ENCODE measurements at places on chromosomes 5 and 9. TPM values are rescaled to one million over a fixed set of nuclear protein-coding genes. Genes with fewer than 3 reads are reported as not detected.

DNA sequence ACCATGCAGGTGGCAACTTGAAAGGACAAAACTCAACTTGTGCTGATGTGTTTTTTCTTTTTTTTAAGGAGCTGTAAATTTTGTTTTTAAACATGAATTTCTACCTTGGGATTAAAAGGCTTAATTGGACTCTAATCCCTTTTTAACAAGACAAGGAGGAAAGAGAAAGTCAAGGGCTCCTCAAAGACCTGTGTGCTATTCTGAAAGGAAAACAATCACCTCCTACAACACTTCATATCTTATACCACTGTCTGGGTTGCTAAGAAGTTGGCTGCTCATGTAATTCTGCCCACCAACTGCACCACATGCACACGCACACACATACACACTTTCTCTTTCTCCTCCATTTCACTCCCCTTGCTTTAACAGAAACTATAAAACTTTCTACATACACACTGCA is 78.6 kb downstream of the SH3RF2 start:
- no peak overlapping the region for H3K4me3 ChIP-seq
- no peak overlapping the region for H3K27ac ChIP-seq
- H3K36me3 ChIP-seq: peaks cover 5% of the 10 kb centered on the region
- H3K27me3 ChIP-seq: no peaks in the 10 kb centered on the region
- DNase-seq: no peak

DNA sequence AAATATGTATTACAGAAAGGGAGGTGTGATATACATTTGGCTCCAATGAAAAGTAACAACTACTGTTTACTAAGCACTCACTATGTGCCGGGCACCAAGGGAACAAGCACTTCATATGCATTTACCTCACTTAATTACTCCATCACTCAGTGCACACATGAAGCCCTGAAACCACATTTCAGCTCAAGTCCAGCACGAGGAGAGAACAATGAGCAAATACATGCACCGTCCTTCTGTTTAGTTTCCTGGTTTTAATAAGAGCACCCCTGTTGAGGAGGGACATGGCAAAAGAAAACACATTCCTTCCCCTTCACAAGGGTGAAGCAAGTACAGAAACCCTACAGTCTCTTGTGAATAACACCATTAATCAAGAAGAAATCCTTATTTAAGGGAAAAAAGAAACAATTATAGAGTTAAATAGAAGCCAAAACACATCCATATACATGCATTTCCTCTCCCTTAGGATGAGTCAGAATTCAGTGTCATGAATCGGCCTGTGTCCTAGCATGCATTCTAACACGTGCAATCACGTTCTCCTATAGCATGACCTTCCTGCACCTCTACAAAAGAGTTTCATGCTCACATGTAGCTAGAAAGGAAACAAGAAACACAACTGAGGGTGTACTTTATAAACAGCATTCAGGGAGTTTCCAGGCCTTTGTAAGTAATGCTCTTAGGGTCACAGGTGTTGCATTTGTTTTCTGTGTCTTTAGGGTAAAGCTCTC is 411.6 kb downstream of the BNC2 start:
- H3K4me3 ChIP-seq: no peak overlapping the region
- H3K4me1 ChIP-seq: no peaks in the 10 kb centered on the region
- H3K27ac ChIP-seq: no peak overlapping the region
- H3K27me3 ChIP-seq: no peaks in the 10 kb centered on the region

DNA sequence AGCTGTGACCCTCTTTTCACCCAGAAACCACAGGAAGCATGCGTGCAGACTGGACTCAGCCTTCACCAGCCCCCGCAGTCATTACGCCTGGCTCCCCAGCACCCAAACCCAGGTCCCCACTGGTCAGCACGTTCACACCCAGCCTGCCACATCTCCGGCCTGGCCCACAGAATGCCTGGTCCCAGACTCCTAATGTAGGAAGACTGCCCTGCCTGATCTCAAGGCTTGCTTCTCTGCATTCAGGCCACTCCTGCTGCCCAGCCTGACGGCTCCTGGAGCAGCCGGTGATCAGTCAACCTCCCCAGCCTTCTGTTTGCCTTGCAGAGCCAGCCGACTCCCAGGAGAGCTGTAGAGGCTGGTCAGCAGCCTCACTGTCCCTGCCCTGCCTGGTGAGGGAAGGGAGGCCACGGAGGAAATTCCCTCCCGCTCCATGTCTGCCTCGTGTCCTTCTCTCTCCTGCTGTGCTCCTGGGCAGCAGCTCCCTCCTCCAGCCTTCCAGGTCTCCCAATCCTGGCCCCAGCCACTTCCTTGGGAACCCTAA is 25.4 kb downstream of the ADAMTS2 start:
- H3K27ac ChIP-seq: no peak overlapping the region
- no peak for DNase-seq
- no peaks in the 10 kb centered on the region for H3K27me3 ChIP-seq
- H3K4me1 ChIP-seq: no peaks in the 10 kb centered on the region
- no peak overlapping the region for H3K4me3 ChIP-seq

GRCh38 chr5:80502800-80503199 is 14.9 kb downstream of the FAM151B start:
- DNase-seq: no peak
- H3K27ac ChIP-seq: no peak overlapping the region
- no peaks in the 10 kb centered on the region for H3K27me3 ChIP-seq
- H3K4me1 ChIP-seq: no peaks in the 10 kb centered on the region
- no peak overlapping the region for H3K4me3 ChIP-seq

Gene PHYHD1
- 6.6 TPM for total RNA-seq

DNA sequence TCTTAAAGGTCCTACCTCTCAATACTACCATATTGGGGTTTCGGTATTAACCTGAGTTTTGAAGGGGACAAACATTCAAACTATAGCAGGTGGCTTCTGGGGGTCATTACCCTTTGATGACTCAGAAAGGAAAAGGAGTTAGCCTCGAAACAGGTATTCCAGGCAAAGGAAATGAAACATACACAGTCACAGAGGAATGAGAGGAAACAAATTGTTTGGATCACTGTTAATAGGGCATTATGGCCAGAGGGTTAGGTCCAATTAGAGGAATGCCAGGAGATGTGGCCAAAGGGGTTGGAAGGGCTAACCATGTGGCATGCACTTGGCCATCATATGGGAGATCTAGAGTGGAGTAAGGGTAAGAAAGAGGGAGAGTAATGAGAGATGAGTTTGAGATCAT is 23.9 kb upstream of the NIM1K start:
- H3K36me3 ChIP-seq: no peaks in the 10 kb centered on the region
- H3K27me3 ChIP-seq: no peaks in the 10 kb centered on the region
- H3K4me1 ChIP-seq: no peaks in the 10 kb centered on the region
- no peak overlapping the region for H3K27ac ChIP-seq

- DNase-seq: peak; percentile 68
- H3K4me3 ChIP-seq: no peak overlapping the region
- no peaks in the 10 kb centered on the region for H3K4me1 ChIP-seq
These were observed 16.0 kb upstream of the PUM3 start for GRCh38 chr9:2859776-2860379.

GRCh38 chr5:171762021-171762608 is 23.5 kb upstream of the SMIM23 start:
- H3K4me1 ChIP-seq: no peaks in the 10 kb centered on the region
- no peak overlapping the region for H3K4me3 ChIP-seq
- H3K36me3 ChIP-seq: no peaks in the 10 kb centered on the region
- H3K27me3 ChIP-seq: no peaks in the 10 kb centered on the region
- H3K27ac ChIP-seq: no peak overlapping the region

DNA sequence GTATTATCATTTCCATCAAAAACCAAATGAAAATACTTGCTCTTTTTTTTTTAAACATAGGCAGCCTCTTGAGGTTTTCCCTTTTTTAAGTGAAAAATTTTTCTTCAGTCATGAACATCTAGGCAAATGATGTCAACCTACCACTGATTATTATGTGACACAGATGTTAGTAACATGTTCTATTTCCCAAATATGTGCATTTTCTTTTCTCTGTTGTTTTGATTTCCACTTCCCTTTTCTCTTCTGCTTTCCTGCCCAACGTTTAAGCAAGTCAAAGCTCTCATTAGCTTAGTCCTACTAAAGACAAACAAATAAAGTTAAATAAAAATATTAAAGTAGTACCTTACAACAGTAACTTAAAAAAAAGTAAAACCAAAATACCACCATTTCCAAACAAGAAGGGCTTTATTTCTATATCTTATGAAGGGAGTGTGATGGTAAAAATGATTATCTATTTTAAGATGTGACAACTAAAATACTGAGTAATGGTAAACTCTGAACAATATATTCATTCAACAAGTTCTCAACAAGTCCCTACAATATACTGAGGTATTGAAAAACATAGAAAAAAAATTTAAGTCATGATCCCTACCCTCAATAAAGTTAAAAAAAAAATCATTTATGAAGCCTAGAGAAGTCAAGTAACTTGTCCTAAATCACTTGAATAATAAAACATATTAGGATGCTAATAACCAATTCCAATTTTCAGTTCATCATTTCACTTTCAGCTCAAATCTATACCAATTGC is 9.4 kb downstream of the SLC38A9 start:
- DNase-seq: no peak
- H3K36me3 ChIP-seq: no peaks in the 10 kb centered on the region
- no peak overlapping the region for H3K4me3 ChIP-seq
- H3K27ac ChIP-seq: no peak overlapping the region
- H3K27me3 ChIP-seq: no peaks in the 10 kb centered on the region

- H3K27me3 ChIP-seq: no peaks in the 10 kb centered on the region
- no peak overlapping the region for H3K4me3 ChIP-seq
- DNase-seq: no peak
- no peaks in the 10 kb centered on the region for H3K36me3 ChIP-seq
- no peak overlapping the region for H3K27ac ChIP-seq
These were observed 9.9 kb downstream of the PHAX start for GRCh38 chr5:126610616-126611015.

GRCh38 chr5:174837919-174838902 is 113.8 kb downstream of the MSX2 start:
- no peaks in the 10 kb centered on the region for H3K36me3 ChIP-seq
- H3K27ac ChIP-seq: no peak overlapping the region
- no peaks in the 10 kb centered on the region for H3K27me3 ChIP-seq
- DNase-seq: peak; percentile 22
- no peak overlapping the region for H3K4me3 ChIP-seq

DNA sequence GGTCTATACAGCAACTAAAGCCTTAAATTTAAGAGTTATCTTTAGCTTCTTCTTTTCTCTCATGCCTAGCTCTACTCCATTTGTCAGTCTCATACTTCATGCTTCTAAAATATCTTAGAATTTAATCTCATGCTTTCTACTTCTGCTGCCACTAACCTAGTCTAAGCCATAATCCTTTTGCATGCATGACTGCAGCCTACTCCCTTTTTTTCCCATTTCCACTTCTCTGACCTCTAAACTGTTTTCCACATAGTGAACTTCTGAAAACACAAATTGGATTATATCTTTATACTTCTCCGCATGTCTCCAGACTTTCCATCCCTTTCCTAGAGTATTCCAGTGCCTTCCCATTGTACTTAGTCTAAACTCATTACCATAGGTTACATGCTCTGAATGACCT is 193.0 kb downstream of the XRCC4 start:
- H3K27ac ChIP-seq: no peak overlapping the region
- H3K27me3 ChIP-seq: no peaks in the 10 kb centered on the region
- no peaks in the 10 kb centered on the region for H3K36me3 ChIP-seq
- no peak for DNase-seq
- no peak overlapping the region for H3K4me3 ChIP-seq

Gene CXCL14
- 68.2 TPM for total RNA-seq

Gene SLC36A3
- not detected for total RNA-seq

DNA sequence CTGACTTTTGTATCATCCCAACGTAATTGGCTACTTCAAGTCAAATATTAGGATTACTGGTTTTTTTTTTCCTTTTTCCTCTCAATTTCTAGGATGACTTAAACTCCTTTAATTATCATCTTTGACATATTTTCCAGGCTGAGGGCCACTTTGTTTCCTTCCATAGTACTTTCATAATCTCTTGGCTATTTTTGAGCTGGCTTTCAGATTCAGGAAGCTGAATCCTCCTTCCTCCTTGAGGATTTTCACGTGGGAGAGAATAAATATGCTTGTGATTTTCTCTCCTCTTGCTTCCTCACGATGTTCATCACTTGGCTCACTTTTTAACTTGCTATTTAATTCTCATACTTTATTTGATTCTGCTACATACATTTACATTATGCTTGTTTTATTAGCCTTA is 88.1 kb downstream of the ITGA1 start:
- H3K4me1 ChIP-seq: no peaks in the 10 kb centered on the region
- H3K4me3 ChIP-seq: no peak overlapping the region
- DNase-seq: no peak

DNA sequence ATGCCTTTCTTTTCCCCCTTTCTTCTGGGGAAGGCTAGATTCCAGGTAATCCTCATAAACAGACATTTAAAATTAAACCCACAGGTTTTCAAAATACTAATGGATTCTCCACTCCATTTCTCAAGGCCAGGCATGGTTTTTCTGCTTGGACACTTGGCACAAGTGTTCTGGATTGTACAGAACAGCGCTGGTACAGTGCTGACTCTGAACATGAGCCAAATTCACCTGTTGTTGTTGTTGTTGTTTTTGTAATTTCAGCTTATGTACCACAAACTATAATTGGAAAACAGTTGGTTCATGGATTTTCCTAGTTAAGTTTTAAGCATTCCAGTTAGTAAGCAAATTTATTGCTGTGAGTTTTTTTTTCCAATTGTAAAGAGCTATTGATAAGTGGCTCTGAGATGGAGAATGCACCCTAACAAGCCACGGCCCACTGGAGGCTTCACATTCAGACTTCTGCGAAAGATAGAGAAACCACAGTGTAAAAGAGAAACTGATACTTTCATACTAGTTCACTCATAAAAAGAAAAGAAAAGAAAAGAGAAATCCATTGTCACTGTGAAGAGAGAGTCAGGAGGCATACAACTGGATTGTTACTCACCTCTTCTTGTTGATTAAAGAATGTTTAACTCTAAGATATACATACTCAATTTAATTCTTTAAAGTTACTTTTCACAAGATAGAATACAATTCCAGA is 16.2 kb upstream of the ITGA1 start:
- DNase-seq: no peak
- no peak overlapping the region for H3K4me3 ChIP-seq
- H3K27me3 ChIP-seq: no peaks in the 10 kb centered on the region
- no peaks in the 10 kb centered on the region for H3K4me1 ChIP-seq

- no peaks in the 10 kb centered on the region for H3K36me3 ChIP-seq
- no peaks in the 10 kb centered on the region for H3K4me1 ChIP-seq
- H3K27me3 ChIP-seq: no peaks in the 10 kb centered on the region
- H3K27ac ChIP-seq: no peak overlapping the region
- no peak overlapping the region for H3K4me3 ChIP-seq
These were observed 499.5 kb upstream of the KLF4 start for GRCh38 chr9:107989099-107989498.

GRCh38 chr5:154351141-154351540 is 94.7 kb upstream of the SAP30L start:
- no peaks in the 10 kb centered on the region for H3K36me3 ChIP-seq
- H3K27me3 ChIP-seq: no peaks in the 10 kb centered on the region
- H3K4me1 ChIP-seq: no peaks in the 10 kb centered on the region
- H3K4me3 ChIP-seq: no peak overlapping the region
- DNase-seq: no peak

Gene C5orf58
- total RNA-seq: not detected

- no peak overlapping the region for H3K4me3 ChIP-seq
- no peak overlapping the region for H3K27ac ChIP-seq
- H3K4me1 ChIP-seq: no peaks in the 10 kb centered on the region
- DNase-seq: no peak
- H3K36me3 ChIP-seq: no peaks in the 10 kb centered on the region
- H3K27me3 ChIP-seq: no peaks in the 10 kb centered on the region
These were observed 553.1 kb downstream of the ZNF608 start for GRCh38 chr5:124193371-124193789.

Gene TMEM252
- total RNA-seq: not detected
